Hair follicle dermal papilla cell (primary cell): ENCODE measurements at places on chromosomes 1 and 21. TPM values are rescaled to one million over a fixed set of nuclear protein-coding genes. Genes with fewer than 3 reads are reported as not detected.

OLFML3 gene
- total RNA-seq: 264 TPM in 2 replicates

ZNF496 gene
- total RNA-seq: 28.9 and 36.8 TPM in 2 replicates

PRDM15 gene
- 3.8 and 7.3 TPM in 2 replicates for total RNA-seq

S100A3 gene
- total RNA-seq: 6.3 and 6.6 TPM in 2 replicates

FAAH gene
- total RNA-seq: 0.81 and 3.2 TPM in 2 replicates

TMEM200B gene
- 28.6 and 31.3 TPM in 2 replicates for total RNA-seq

OR2AK2 gene
- total RNA-seq: 0.49 TPM in 1 of 2 replicates, not detected in the other

INSRR gene
- total RNA-seq: under 0.01 TPM in 2 replicates
